Activated naive CD4-positive, alpha-beta T cell treated with anti-CD3 and anti-CD28 coated beads, Interleukin-2, amount 50 U/mL, for 72 hours (primary cell): ENCODE measurements at places on chromosomes 6 and 20.

GRCh38 chr6:82040405-82041221 is 206.9 kb downstream of the IBTK start:
- no peak for DNase-seq

DNA sequence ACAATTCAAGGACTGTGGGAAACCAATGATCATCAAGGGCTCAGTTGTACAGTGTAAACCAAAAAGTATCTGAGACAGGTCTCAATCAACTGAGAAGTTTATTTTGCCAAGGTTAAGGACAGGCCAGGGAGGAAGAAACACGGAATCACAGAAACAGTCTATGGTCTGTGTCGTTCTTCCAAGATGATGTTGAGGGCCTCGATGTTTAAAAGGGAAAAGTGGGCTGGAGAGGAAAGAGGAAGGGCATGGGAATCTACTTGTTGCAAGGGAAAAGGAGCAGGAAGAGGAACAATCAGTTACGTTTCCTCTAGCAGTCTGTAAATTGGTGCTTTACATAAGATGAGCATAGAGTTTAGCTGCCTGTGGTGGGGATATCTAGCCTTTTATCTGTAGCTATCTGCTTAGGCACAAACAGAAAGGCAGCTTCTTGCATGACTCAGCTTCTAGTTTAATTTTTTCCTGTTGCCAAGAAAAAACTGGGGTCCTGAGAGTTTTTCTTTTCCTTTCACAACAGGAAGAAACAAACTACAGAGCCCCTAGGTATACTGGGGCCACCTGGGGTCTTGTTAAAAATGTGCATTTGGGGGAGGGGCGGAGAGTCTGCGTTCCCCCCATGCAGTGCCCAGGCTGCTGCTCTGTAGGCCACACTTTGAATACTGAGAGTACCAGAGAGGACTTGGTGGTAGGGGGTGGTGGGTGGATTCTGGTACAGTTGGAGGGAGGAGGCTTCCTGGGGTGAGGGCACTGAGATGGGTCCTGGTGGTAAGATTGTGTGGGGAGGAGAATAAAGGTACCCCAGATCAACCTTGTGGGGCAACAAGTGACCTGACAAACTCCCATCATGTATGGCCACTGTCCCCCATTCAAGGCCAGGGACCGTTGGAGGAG is 35.3 kb upstream of the EZR start:
- DNase-seq = no peak

- DNase-seq = no peak
These were observed 56.5 kb upstream of the PTPN1 start for GRCh38 chr20:50453533-50454244.

DNA sequence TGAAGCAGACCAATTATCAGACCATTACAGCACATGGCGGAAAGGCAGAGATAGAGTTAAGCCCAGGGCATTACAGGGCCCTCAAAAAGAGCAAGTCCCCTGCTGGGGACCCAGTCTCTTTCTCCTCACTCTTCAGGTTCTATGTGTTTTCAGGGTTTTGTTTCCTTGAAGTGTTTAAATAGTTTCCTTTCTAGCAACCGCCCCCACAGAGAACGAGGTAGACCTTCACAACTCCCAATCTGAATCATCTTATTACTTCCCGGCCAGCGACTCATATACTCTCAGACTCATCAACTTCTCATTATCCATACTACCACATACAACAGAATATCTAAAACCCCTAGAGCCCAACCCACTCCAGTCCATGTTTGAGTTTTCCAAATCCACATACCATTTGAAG is 526.6 kb upstream of the ARID1B start:
- peak; percentile 31 for DNase-seq

DNA sequence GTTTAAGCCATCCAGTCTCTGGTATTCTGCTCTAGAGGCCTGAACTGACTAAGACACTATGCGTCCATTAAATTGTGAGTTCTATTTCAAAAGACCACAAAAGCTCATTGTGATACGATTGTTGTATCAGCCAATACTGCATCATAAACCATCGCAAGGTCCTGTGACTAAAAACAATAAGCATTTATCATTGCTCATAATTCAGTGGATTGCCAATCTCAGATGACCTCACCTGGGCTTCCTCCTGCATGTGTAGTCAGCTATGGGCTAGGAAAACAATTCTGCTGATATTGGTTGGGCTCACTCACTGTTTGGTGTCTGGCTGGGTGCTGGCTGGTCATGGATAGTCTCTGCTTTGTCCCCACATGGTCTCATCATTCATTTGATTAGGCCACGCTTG is 592.7 kb upstream of the BTBD3 start:
- DNase-seq = no peak

DNA sequence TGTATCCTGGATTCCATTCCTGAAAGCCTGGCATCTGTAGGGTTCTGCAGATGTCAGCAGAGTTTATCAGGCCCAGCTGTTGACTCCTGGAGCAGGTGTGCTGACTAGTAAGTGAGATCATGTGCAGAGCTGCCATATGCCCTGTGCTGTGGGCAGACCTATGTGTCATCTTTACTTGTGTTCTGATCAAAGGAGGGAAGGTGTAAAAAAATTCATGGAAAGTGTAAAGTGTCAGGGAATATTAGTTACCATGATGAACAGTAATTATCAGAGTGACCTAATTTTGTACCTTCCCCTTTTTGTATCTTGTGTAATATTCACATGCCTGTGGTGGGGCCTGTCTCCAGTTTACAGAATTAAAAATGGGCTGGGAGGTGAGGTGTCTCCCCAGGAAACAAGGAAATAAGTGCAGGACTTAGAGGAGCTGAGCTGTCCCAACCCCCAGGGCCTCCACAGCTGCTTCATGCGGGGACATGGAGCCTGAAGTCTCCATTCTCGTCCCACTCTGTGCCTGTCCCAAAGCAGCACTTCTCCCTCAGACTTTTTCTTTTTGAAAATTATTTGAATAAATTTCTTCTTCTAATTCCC is 148.2 kb upstream of the GGTLC1 start:
- DNase-seq = no peak

- DNase-seq = no peak
These were observed 8.4 kb upstream of the ABHD12 start for GRCh38 chr20:25399037-25399430.

- DNase-seq = no peak
These were observed 119.4 kb upstream of the PRND start for GRCh38 chr20:4602297-4602631.

GRCh38 chr20:47347661-47348435 is 8.7 kb downstream of the ZMYND8 start:
- DNase-seq = no peak

DNA sequence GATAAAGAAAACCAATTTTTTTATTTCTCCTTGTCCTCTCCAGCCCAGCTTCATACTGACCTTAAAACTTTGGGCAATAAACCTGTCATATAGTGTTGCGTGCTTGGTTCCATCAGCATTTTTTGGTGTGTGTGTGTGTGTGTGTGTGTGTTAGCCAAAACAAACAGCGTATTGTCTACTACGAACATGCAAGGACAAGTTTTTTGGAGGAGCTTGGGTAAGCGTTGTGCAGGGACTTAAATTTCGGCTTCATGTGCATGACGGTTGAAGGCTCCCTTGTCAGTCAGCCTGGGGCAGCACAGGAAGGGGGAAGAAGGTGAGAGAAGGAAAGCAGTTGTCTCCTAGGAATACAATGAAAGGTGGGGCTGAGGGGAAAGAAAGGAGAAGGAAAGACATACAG is 62.0 kb upstream of the PAX1 start:
- DNase-seq = no peak

DNA sequence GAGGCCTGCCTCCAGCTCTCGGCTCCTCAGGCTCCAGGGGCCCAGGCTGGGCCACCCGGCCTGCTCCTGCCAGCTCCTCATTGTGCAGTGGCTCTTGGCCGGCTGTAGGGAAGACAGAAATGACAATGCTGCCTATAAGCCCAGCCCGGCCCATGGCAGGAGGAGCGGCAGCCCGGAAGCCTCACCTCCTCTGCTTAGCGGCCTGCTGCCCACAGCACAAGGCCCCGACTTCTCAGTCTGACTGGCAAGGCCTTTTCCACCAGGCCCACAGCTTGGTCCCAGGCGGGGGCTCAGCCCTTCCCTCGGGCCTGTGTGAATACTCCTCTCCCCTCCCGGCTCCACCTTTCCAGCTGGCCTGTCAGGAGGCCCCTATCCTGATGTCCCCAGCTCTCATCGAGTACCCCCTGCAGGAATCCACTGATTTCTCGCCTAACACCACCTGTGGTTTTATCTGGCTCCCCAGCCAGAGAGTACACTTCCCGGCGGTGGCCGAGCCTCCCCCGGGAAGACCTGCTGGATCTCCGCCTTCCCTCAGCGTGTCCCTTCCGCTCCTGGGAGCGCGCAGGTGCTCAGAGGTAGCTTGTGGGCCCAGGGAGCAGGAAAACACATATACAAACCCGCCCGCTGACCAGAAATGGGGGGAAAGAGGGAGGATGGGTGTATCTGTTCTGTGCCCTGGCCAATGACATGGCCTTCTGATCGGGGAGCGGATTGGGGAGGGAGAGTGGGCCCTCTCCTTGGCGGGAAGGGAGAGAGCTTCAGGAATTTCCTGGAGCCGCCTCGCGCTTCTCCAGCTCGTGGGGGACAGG is 963 bp downstream of the DDRGK1 start:
- no peak for DNase-seq

- peak; percentile 39 for DNase-seq
These were observed 13.7 kb upstream of the RTF2 start for GRCh38 chr20:56454754-56455153.

DNA sequence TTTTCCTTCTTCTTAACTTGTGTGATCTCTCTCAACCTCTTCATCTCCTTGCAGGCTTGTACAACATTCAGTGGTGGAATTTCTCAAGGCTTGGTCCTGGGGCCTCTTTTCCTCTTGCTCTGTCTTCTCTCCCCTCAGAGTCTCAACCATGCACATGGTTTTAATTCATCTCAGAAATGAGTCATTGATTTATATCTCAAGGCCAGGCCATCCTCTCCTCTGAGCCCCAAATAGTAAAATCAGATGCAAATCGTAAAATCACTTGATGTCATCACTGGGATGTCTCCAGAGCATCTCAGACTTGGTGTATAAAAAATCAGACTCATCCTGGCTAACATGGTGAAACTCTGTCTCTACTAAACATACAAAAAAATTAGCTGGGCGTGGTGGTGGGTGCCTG is 85.0 kb downstream of the FNDC1 start:
- DNase-seq = no peak

- DNase-seq = no peak
These were observed 560.8 kb upstream of the JAG1 start for GRCh38 chr20:11234608-11235007.

DNA sequence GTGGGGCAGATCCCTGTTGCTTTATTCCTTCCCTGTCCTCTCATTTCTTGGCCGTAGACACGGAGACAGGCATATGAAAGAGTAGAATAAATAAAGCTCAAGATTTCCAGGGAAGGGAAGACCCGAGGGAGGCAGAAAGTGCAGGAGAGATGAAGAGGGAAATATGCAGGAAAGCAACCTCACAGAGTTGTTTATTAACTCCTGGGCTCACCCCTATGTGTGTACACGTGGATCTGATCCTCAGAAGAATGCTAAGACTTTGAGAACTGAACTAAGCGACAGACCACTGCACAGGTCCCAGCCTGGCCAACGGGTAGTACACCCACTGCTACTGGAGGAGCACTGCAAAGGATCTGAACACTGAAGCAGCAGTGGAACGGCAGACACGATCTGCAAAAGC is 156.2 kb downstream of the KIF16B start:
- DNase-seq = no peak

- no peak for DNase-seq
These were observed 73.2 kb downstream of the QRSL1 start for GRCh38 chr6:106702451-106703110.

DNA sequence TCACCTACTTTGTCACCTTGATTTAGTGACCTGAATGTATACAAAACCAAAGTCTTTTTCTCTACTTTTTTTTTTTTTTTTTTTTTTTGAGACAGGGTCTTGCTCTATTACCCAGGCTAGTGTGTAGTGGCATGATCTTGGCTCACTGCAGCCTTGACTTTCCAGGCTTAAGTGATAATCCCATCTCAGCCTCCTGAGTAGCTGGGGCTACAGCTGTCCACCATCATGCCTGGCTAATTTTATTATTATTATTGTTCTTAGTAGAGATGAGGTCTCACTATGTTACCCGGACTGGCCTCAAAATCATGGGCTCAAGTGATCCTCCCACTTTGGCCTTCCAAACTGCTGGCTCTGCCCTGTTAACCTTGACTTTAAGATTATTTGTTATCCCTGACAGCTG is 37.5 kb downstream of the CRISP2 start:
- DNase-seq = no peak

DNA sequence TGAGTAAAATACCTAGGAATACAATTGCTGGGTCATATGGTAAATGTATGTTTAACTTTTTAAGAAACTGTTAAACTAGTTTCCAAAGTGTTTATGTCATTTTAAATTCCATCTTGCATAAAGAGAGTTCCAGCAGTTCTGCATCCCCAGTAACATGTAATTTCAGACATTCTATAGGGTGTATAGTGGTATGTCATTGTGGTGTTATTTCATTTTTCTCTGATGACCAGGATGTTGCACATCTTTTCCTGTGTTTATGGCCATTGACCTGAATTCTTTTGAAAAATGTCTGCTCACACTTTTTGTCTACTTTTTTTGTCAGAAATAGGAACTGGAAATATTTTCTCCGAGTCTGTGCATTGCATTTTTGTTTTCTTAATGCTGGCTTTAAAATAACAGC is 128.9 kb downstream of the TMEM200A start:
- no peak for DNase-seq

- no peak for DNase-seq
These were observed at the start of gene FAM217A for GRCh38 chr6:4078691-4079471. Gene FAM217A, minus strand, starts transcription at chr6:4079137. Its CDS starts 1,723 bp downstream, at chr6:4077414.

GRCh38 chr6:153034139-153034538 is 31.6 kb upstream of the MTRF1L start:
- DNase-seq = no peak

- DNase-seq = no peak
These were observed 112.4 kb downstream of the PRKN start for GRCh38 chr6:162615016-162615705.

GRCh38 chr20:18678549-18679419 is 90.9 kb downstream of the DTD1 start:
- DNase-seq = no peak

- no peak for DNase-seq
These were observed 20.3 kb upstream of the RNASET2 start for GRCh38 chr6:166976636-166977035.
